ENCODE measurements at places on chromosomes 6 and 20.

- no peak for DNase-seq
These were observed 204.1 kb upstream of the KCNQ5 start for GRCh38 chr6:72417759-72418158.

GRCh38 chr6:167988945-167989841 lies 8.3 kb upstream of the KIF25 start:
- DNase-seq = no peak

GRCh38 chr6:157640746-157641451 lies 182.1 kb upstream of the SNX9 start:
- DNase-seq = peak; percentile 16

- no peak for DNase-seq
These were observed 40.4 kb upstream of the KIF25 start for GRCh38 chr6:167956983-167957492.

GRCh38 chr20:34473262-34473883 lies 42.8 kb upstream of the DYNLRB1 start:
- DNase-seq = no peak

- no peak for DNase-seq
These were observed 110.0 kb upstream of the SSTR4 start for GRCh38 chr20:22924949-22925612.
